ENCODE measurements at places on chromosomes 16 and 17.

- no peak for DNase-seq
These were observed 52.0 kb downstream of the CBFA2T3 start for GRCh38 chr16:88924834-88925539.

DNA sequence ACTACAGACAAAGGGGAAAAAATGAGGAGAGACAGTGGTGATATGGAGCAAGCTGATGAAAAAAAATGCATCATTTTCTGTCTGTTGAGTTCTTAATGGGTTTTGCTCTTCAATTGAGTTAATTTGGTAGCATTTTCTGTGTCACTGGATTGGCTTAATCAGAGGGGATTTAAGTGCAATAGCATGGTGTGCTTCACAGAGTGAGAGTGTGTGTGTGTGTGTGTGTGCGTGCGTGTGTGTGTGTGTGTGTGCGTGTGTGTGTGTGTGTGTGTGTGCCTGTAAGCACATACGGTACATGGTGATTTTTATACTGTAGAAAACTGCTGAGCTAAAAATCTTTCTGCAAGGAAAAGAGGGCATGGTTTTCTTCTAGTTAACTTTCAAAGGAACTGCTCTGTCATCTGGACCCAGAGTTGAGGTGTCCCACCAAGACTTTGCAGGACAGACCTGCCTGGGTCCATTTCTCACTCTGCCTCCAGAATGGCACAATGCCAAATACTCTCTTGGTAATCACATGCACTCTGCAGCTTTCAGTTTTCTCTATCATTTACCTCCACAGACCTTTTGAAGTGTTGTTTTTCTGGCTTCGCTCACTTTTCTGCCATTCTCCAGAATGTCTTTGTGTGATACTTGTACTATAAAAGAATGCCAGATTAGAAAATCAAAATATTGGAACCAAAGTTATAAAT, 952.6 kb upstream of the SOX9 start:
- no peak for DNase-seq

- DNase-seq, result no peak
These were observed 16.7 kb upstream of the HEATR6 start for GRCh38 chr17:60095381-60095780.

DNA sequence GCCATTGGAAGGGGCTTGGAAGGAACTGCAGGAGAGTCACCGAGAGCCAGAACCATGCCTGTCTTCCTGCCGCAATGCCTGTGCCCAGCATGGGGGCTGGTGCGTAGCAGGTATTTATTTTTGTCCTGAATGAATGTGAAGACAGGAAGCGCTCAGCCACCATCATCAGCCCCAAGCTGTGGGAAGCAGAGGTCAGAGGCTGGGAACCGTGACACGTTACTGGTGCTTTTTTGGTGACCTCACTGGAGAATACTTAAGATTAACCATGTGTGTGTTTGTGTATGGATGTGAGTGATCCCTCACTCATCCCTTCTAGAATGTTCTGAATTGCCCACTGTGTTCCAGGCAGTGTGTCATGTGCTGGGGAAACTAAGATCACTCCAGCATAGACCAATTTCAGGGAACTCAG, 343.8 kb downstream of the SNX29 start:
- no peak for DNase-seq

DNA sequence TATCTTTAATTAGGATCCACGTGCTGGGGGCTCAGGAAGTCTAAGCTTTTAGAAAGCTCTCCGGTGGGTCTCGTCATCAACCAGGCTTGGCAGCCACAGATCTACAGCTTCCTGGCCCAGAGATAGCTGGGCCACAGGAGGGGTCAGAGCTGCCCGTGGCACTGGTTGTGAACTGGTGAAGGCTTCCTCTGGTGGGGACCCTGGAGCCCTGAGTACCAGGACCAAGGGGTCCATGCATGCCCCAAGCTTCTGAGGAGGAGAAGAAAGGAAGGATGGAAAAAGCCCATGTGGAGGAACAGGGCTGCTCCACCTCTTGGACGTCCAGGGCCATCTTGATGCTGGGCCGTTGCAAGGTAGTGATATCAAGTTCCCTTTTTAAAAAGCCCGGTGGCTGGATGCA, 13.3 kb downstream of the RMI2 start:
- no peak for DNase-seq

- no peak for DNase-seq
These were observed 33.0 kb upstream of the FOXJ1 start for GRCh38 chr17:76174037-76174436.

GRCh38 chr16:81477697-81478693, 33.4 kb downstream of the CMIP start:
- no peak for DNase-seq

DNA sequence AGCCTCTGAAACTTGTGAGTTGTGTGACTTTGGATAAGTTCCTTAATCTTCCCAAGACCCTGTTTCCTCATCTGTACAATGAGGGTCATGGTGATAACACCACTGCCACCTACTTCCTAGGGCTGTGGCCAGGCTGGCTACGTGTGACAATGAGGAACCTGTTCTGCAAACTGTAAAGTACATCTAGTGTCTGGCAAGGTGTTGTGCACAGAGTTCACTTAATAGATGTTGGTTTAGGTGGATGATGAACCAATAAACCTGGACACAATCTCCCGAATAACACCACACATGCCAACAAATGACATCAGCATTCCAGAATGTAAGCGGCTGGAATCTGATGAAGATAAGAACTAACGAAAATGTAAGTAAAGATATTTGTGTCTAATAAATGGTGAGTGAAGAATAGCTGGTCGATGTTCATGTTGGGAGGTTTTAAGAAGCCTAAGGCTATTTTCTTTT, 82.3 kb downstream of the MARCHF10 start:
- DNase-seq, result no peak

DNA sequence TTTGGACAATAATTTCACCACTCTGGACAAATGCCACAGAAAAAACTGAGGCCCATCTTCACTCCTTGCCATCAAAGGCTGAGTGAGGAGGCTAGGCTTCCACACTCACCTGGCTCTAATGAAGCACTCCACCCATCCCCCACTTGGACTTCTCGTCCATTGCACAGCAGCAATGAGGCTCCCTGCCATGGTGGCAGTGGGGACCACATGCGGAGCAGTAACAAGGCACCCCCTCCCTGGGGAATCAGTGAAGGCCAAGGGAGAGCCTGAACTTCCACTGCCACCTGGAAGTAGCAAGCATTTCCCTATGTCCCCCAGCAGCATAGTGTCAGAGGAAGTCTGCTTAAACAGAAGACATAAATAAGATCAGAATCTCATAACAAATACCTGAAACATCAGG, 2.0 kb upstream of the GOSR1 start:
- no peak for DNase-seq

DNA sequence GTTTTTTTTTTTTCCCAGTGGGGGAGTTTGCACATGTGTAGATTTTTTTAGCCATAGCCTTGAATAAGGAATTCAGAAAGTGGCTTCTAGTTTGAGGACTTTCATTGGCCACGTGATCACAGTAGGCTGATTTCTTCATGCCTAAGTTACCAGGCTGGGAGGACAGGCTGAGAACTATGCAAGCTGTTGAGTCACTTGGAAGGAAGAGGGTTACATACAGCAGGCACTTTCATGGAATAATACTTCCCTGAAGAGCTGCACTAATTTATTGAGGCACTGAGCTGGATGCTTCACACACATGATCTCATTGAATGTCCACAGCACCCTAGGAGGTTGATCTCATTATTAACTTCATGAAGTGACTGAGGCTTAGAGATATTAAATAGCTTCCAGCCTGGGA, 22.8 kb downstream of the PRKCB start:
- no peak for DNase-seq

GRCh38 chr17:21132428-21132827, 5.7 kb downstream of the DHRS7B start:
- DNase-seq, result no peak

DNA sequence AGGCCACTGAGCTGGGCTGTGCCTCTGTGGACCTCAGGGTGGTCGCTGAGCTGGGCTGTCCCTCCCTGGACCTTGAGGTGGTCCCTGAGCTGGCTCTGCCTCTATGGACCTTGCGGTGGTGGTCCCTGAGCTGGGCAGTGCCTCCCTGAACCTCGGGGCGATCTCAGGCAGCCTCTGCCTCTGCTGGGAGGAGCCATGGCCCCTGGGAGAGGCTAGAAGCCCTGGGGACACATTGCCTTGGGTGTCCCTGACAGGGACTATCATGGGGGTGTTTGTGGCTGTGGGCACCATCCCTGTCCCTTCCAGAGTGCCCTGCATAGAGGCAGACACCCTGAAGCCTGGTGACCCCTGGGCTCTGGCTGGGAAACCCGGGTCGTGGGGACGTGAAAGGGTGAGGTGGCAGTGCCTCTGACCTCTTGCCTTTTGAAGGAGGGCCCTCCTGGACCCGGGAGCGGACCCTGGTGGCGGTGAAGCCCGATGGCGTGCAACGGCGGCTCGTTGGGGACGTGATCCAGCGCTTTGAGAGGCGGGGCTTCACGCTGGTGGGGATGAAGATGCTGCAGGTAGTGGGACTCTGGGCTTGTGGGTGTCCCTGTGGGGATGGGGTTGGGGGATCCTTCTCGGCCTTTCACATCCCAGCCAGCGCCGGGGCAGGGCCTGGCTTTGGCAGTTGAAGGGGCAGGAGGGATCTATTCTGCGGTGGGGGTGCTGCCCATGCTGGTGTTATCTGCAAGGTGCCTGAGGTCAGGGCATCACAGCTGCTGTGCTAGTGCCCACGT, 1.8 kb downstream of the NME4 start:
- no peak for DNase-seq

DNA sequence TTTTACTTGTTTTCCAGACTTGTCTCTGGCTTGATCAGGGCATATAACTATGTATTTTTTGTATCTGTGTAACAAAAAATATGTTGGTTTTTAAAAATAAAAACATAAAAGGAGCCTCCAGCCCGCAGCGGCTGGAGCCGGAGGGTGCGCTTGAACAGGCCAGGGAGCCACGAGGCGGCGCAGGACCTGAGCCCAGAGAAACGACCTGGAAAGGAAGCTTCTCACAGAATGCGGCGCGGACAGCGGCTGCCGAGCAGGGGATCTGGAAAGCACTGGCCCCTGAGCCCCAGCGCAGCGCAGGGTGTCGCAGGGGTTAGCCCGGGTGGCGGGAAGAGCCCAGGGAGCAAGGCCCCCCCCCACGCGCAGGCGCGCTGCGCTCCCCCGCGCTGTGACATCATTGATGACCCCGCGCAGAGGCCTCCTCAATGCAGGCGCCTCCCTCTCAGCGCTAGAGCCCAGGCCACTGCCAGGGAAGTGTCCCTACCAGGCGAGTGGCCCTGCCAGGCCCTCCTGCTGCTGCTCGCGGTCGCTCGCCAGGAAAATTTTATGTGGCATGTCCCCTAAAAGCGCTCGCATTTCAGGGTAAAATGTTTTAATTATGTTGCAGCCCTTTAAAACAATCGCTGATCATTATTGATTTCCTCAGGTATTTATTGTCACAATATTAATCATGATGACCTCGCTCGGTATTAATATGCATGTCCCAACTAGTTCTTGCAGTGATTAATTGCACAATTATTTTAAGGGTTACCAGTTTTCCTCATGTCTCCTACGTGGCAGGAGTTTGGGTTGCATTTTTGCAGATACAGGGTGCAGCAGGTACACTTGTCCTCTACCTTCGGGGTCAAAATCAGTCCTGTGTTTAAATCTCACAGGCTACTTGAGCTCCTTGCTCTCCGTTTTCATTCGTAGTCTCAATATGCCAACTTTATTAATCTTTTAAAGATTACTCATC, 134.2 kb downstream of the USP22 start:
- DNase-seq, result peak; percentile 85

DNA sequence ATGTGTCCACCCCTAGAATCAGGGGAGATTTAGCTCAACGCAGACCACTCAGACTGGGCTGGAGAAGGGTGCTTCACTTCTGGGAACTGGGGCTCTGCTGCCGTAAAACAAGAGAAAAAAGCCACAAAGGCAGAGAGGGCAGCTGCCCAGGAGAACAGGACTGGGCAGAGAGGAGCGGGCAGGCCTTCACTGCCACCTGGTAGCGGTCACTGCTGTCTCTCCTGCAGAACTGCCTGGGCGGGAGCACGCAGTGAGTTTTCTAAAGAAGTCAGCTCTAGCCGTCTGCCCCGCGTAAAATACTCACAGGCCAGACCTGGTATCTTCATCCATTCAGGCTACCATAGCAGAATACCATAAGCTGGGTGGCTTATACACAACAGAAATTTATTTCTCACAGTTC, 103.8 kb downstream of the AMFR start:
- DNase-seq, result no peak

- DNase-seq, result no peak
These were observed 411.7 kb downstream of the HS3ST3B1 start for GRCh38 chr17:14712611-14713021.

DNA sequence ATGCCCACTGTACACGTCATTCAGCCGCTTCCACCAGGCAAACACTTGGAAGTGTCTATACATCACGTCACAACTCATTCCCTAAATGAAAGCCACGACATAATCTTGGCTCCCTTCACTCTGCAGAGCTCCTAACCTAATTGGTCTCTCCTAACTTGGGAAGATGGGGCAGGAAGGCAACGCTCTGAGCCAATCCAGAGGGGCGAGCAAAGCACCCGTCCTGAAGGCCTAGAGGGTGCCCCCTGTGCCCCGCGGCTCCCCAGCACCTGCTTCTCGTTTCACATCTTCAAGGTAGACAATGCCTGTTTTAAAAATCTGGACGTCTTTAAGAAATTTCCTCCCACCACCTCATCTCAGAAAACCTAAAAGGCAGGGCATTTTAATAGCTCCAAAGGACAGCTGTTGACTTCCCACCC, 1.0 kb downstream of the CSNK2A2 start:
- no peak for DNase-seq

DNA sequence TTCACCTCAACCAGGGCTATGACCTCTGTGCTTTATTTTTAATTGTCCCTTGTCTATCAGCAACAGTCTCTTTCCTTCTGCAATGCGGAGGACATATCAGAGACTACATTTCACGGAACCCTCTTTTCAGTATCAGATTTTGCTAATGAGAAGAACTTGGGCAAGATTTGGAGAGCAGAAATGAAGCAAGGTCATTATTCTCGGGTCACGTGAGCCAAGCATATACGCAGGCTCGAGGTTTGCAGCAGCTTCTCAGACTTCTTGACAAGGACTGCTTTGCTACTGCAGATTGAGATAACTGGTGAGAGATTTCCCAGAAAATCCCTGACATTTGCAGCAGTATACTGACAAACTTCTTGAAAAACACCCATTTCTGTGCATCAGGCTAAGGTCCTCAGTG, 30.4 kb downstream of the ABCA10 start:
- DNase-seq, result no peak

DNA sequence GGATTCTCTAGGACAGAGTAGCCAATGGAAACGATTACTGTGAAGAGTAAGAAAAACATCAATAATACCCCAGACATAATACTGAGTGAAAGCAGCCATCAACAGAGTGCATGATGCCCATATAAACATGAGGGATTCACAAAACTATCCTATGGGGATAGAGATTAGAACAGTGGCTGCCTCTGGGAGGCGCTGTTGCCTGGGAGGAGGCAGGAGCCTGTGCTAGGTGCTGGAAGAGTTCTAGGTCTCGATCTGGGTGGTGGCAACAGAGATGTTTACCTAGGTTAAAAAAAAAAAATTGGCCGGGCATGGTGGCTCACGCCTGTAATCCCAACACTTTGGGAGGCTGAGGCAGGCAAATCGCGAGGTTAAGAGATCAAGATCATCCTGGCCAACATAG, 7.9 kb downstream of the FA2H start:
- DNase-seq, result no peak

GRCh38 chr17:80845863-80846671, 145.6 kb upstream of the CHMP6 start:
- no peak for DNase-seq
